ENCODE measurements at places on chromosomes 4 and X. TPM values are rescaled to one million over a fixed set of nuclear protein-coding genes. Genes with fewer than 3 reads are reported as not detected.

DNA sequence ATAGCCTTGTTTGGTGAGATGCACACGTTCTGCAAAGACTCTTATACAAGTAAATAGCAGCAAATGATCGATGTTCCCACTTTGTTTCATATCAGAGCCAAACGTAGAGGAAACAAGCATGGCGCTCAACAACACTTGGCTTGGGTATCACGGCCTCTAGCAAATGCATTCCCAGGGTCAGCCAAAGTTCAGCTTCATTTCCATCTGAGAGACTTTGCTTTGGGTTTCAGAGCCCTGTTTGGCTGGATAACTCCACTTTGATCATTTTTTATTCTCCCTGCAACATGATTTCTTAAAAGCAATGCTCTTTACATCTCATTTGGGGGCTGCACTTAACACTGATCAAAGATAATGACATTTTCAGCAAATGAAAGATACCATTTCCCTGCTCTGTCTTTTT, 199.2 kb upstream of the FAM9B start:
- no peak for DNase-seq

GRCh38 chrX:48580662-48581061, 6.4 kb downstream of the RBM3 start:
- DNase-seq: no peak

Gene TRAPPC11
- 48.7 TPM for total RNA-seq

GRCh38 chrX:76815754-76816153, 388.2 kb downstream of the MAGEE1 start:
- no peak for DNase-seq

GRCh38 chrX:149572743-149573142, 14.5 kb downstream of the MAGEA9B start:
- peak; percentile 7 for DNase-seq

Gene TRIM75
- not detected for total RNA-seq

Gene PNMA3
- 0.86 TPM for total RNA-seq

Gene MAPK10
- 3.8 TPM for total RNA-seq

Gene ARHGEF38
- not detected for total RNA-seq

Measured in H4 (cell line).